ENCODE measurements at places on chromosomes 13 and 19. TPM values are rescaled to one million over a fixed set of nuclear protein-coding genes. Genes with fewer than 3 reads are reported as not detected.
A peak's percentile ranks its signal among the peaks of the same experiment; 100 is the strongest.

Gene ASPDH
- not detected for total RNA-seq

DNA sequence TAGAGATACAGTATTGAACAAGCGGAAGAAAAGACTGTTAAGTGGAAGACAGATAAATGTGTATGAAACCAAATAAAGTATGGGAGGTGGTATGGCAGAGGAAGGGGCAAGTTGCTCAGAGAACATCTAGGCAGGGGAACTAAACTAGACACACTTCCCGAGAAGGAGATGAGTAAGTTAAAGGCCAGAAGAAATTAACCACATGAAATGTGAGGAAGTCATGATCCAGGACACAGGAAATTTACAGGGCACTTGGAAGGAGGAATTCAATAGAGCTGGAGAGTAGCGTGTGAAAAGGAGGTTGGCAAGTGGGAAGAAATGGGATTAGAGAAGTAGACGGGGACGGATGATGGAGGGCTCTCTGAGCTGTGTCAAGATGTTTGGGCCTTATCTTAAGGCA lies 208.8 kb downstream of the COG6 start:
- DNase-seq: no peak

DNA sequence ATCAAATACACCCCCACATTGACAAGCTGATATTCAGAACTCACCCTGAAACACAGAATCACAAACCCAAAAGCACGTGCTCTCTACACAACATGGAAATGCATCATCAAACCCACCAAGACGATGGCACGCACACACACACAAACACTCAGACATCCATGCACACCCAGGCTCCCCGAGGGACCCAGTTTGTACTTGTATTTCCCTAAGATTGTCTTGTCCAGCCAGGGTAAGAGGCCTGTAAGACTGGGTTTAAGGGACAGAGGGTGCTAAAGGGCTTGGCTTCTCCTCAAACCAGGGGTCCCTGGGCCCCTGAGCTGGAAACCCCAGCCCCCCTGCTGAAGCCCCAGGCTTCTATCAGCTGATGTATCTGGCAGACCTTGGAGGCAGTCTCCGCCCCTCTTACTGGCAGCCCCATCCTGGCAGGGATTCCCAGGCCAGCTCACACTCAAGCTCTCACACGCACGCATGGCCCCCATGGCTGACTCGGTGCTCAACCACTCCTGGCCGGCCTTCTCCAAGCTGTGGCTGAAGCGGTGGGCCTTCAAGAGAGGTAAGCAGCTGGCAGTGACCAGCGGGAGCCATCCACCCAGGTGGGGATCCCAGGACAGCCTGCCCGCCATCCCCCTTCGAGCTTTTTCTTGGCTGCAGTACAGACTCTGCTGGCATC lies 6.5 kb downstream of the ARHGEF18 start:
- DNase-seq: no peak

Gene ZMYM2
- total RNA-seq: 26.6 TPM

Gene PPM1N
- 1.4 TPM for total RNA-seq

- no peak for DNase-seq
These were observed 7.5 kb upstream of the SDHAF1 start for GRCh38 chr19:35987571-35987896.

Gene TTC9B
- not detected for total RNA-seq

DNA sequence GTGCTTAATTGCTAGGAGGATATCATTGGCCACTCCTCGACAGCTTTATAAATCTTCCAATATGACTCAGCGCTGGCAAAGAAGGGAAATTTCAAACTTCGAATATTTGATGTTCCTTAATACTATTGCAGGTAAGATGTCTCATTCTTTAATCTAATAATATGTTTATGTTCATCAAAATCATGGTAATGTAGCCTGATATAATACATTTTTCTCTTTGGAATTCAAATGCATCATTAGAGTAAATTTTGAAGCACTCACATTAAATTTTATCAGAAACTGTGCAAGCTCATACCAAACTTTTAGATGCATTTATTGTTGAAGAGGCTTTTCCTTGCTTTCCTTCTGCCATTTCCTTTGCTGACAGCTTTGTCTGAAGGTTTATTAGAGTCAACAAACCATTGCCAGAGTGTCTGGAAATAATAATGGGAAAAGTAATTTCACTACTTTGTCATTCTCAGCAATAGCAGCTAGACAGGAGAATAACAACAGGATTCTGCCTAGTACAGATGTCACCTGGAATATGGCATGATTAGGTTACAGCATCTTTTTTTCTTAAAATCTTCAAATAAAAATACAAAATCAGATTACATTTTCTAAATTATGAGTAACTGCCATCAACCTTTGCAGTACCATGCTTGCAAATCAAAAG lies 78.6 kb upstream of the MAB21L1 start:
- no peak for DNase-seq

DNA sequence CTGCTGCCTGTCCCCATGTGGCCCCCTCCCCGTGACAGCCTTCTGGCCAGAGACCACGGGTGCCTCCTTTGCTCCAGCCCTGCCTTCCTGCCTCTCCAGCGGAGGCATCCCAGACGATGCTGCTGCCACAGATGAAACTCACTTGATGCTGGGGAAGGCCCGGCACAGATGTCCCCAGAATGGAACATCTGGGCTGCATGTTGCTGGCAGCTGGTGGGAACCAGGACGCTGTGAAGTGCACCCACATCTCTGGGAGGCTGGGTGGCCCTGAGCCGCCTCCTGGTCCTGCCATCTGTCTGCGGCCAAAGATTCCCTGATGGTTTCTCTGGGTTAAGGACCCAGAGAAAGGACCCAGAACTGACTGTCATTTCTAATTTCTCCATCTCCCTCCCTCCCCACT lies 51.9 kb upstream of the PTPRS start:
- no peak for DNase-seq

- no peak for DNase-seq
These were observed 18.4 kb downstream of the LRCH1 start for GRCh38 chr13:46571189-46571908.

Gene ZNF536
- total RNA-seq: not detected

DNA sequence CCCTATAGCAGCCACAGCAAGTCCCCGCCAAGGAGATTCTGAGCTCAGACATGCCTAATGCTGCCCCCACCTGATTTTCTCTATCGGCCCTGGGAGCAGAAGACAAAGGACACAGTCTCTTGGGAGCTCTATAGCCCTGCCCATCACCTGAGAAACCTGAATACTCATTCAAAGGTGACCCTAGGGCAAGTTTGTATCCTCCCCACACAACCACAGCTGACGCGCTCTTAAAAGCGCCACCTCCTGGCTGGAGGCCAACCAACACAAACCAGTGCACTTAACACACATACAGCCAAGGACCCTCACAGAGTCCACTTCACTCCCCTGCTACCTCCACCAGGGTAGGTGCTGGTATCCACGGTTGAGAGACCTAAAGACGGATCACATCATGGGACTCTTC lies 8.8 kb upstream of the IGFL4 start:
- no peak for DNase-seq

Gene NLRP5
- total RNA-seq: not detected

DNA sequence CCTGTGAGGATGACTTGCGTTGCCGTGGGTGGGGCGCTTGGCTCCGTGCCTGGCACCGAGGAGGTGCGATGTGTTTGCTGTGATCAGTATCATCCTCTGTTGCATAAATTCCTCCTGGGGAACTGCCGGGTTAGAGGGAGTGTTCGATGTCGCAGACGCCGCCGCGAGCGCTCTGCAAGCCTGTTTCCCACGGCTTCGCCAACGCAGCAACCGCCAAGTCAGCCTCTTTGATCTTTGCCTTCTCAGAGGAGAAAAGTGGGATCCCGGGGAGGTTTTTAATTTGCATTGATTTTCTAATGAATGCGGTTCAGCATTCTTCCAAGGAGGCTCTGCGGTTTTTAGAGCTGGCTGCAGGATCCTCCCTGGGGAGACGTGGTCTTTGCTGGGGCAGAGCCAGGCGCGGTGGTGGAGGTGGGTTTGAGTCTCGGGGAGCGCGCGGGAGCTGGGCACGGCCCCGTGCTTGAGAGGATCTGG lies 7.6 kb downstream of the GPR32 start:
- no peak for DNase-seq

Gene IQCN
- total RNA-seq: 0.42 TPM

Gene LRRC25
- total RNA-seq: not detected

GRCh38 chr13:65825039-65825438 lies 1405.1 kb downstream of the PCDH9 start:
- no peak for DNase-seq

Gene ZNF841
- 8.4 TPM for total RNA-seq

Gene SOHLH2
- not detected for total RNA-seq

Gene CKM
- total RNA-seq: not detected

GRCh38 chr19:28428663-28429348 lies 784.1 kb downstream of the UQCRFS1 start:
- no peak for DNase-seq

- DNase-seq: no peak
These were observed 128.8 kb downstream of the STK24 start for GRCh38 chr13:98447881-98448641.

DNA sequence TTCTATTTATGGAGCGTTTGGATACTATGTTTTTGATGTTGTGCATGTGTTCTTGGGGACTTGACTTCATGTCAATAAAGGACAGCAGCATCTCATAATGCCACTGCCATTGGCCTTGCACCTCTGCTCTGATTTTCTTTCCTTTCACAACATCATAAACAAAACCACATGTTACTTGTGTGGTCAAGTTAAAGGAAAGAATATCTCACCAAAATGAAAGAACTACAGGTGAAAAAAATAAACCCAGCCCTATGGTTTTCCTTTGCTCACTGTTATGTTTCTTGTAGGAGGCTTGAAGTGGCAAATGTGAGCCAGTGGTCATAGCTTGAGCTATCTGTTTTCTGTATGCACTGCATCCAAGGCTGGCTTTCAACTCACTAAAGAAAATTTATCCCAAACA lies 240.4 kb downstream of the KCNRG start:
- DNase-seq: no peak

Gene SHISA7
- total RNA-seq: not detected

- no peak for DNase-seq
These were observed 692.8 kb upstream of the SGCG start for GRCh38 chr13:22487932-22488331.

Gene ZNF112
- total RNA-seq: 0.53 TPM

- DNase-seq: no peak
These were observed 27.0 kb upstream of the METTL21C start for GRCh38 chr13:102721800-102722231.

- DNase-seq: no peak
These were observed at the start of gene ZNF560 for GRCh38 chr19:9498183-9498902. ZNF560 (minus strand) TSS chr19:9498616; CDS start chr19:9475313, 23,303 bp downstream.

GRCh38 chr13:113179374-113180230 lies 21.2 kb downstream of the PROZ start:
- no peak for DNase-seq

DNA sequence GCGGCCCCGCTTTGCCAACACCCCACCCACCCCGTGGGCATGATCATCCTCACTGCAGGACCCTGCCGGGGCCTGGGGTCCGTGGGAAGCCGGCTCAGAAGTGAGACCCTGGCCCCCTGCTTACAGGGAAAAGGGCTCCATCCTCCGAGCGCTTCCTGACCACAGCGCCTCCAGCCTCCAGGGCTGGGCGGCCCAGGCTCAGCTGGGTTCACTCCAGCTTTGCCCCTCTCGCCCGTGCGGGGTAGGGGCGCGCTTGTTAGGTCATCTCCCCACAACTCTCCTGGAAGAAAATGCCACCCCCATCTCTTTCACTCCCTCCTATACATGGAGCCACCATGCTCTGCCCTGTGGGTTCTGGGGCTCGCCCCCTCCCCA lies 6.6 kb upstream of the C1QTNF9B start:
- no peak for DNase-seq

Gene CGB3
- total RNA-seq: not detected

GRCh38 chr19:52741951-52742485 lies 7.2 kb upstream of the ZNF611 start:
- no peak for DNase-seq

Gene SLC10A2
- total RNA-seq: not detected

Gene TMEM272
- 0.24 TPM for total RNA-seq

GRCh38 chr13:23980160-23980551 lies 82.9 kb upstream of the C1QTNF9B start:
- DNase-seq: peak; percentile 87

GRCh38 chr19:17944301-17944700 lies 11.5 kb downstream of the CCDC124 start:
- no peak for DNase-seq

- DNase-seq: no peak
These were observed 39.5 kb upstream of the TEX29 start for GRCh38 chr13:111280681-111281585.

Gene ACP7
- not detected for total RNA-seq

DNA sequence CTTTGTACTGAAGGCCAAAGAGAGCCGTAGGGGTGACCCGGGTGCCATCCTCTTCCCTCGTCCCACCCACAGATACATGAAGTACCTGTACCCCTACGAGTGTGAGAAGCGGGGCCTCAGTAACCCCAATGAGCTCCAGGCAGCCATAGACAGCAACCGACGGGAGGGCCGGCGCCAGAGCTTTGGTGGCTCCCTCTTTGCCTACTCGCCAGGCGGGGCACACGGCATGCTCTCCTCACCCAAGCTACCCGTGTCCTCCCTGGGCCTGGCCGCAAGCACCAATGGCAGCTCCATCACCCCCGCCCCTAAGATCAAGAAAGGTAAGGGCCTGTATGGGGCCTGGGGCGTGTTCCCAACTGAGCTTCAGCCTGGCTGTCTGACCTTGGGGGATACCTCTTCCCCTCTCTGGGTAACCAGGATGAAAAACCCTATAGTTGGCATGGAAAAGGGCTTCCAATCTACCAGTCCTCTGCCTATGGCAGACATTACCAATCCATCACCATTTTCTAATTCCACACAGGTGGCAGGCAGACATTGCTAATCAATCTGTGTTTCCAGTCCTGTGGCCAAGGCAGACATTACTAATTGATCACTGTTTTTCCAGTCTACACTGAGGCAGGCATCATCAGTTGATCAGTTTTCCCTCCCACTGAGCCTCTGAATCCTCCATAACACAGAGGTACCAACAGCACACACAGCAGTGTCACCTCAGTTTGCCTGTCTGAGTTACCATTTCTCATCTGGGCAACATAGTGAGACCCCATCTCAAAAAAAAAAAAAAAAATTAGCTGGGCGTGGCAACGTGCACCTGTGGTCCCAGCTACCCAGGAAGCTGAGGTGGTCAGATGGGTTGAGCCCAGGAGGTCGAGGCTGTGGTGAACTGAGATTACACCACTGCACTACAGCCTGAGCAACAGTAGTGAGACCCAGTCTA lies 19.1 kb upstream of the WDR18 start:
- DNase-seq: no peak
